ENCODE measurements at places on chromosomes 6 and 20. TPM values are rescaled to one million over a fixed set of nuclear protein-coding genes. Genes with fewer than 3 reads are reported as not detected.

DNA sequence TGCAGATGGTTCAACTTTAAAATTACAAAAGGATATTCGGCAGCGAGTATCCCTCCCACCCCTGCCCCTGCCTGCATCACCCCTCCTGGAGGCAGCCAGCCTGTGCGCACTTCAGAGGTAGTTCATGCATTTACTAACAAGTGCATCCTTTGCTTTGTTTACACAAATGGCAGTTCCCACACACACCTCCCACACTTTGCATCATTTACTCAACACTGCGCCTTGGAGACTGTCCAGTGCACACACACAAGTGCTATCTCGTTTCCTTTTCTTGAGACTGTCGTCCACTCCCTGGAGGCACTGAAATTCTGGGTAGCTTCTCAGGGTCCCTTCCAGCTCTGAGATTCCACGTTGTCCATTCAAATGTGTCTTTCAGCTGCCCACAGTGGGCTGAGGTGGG is 53.1 kb upstream of the VSX1 start:
- no peak for DNase-seq

SRMS gene
- not detected for total RNA-seq

DNA sequence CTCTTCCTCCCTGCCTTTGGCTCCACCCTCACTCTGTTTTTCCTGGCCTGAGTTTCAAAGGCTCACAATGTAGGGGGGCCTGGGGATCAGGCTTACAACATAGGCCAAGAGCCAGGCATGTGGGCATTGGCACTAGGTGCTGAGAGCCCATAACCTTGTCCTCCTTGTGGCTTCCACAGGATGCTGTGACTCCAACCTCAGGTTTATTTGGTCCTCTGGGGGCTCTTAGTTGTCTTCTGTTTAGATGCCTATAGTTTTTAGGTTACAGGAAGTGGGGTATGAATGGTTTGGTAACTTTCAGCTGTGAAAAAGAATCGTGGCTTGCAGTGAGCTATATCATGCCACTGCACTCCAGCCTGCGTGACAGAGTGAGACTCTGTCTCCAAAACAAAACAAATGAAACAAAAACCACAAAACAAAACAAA is 25.6 kb downstream of the MMP24 start:
- DNase-seq, result no peak

DNA sequence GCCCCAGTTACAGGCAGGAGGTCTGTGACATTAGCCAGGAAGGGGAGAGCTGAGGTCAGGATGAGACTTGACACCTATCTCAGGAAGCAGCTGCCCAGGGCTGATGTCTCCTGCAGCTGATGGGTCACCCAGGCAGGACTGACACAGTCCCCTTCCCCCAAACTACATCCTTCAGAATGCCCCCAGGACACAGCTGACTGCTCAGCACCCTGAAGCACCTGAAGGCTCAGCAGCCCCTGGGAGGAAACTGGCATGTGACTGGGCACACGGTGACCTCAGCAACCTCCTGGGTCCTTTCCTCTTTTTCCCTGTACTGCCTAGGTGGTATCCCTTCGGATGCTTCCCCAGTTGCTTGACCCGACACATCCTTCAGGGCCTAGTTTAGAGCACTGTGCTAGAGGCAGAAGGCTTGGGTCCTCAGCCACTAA is 1.9 kb downstream of the SDC4 start:
- peak; percentile 27 for DNase-seq

DNA sequence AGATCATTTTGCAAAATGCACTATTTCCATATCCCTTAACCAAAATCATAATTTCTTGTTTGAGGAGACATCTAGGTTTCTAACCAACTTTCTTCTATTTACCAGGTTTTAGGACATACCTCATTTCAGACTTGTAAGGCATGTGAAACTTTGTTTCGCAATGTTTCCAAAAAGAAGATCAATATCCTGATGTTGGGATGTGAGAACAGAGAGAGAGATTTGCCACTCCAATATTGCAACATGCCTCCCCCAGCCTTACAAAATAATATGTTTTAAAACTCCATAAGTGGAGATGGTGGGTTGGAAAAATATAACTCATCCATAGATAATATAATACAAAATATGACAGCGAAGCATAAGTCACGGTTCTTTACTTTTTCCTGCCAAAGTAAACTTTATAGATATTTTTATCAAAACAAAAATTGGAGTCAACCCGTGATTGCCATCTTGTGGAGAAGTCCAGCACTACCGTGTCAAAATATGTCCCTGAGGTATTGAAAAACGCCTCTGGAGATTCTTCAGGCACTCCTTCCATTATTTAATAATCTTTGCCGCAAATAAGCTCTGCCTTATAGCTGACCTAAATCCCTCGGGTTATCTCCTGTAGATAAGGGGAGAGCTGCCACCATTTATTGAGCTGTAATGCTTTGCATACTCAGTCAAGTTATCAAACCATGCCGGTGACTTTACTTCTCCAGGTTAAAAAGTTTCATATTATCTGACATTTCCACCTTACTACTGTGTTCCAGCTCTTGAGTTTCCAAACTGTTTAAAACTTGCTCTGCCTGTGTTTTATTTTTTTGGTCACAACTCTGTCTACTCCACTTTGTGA is 534.2 kb downstream of the HACE1 start:
- DNase-seq, result peak; percentile 45

FAM209B gene
- 0.33 TPM for total RNA-seq

DNA sequence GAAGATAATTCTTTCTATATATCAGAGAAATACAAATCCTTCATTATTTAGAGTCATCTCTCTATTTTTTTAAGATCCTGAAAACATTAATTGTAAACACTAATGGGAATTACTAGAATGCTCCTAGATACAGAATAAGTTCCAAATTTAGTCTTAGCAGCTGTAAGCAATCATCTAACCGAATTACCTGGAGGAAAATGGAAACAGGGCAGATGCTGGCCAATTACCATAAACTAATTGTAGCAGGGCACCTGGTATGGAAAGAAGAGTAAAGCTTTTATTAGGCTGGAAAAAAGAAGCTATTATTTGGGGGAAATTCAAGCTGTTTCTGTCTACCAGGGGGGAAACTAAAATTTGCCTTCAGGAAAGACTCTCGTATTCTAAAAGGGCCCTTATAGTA is 257.5 kb downstream of the MMUT start:
- DNase-seq, result no peak

NEDD9 gene
- 158 TPM for total RNA-seq

DNA sequence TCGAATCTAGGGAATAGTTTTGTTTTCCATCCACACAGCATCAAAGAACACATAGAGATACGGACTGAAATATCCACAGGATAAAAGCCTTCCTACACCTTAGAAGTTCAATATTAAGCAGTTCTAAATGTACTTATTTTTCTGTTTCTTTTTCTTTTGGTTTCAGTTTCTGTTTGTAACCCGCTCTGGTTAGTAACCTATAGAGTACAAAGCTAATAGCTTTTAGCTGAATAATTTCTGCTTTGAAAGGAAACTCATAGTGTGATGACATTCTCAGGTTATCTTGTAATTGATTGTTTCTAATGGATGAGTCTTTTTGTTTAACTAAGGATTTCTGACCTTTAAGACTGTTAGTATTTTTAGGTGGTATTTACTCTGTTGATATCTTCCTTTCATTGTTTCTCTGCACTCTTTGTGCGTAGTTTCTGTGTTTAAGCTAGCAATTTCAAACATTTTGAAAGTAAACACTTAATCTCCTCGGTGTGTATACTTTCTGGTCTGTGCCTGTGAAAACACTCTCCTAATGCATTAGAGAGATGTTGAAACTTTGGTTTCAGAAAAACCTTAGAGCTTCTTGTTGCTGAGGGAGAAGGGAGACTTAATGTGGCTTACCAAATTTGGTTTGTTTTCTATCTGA is 385.5 kb downstream of the HDGFL1 start:
- peak; percentile 19 for DNase-seq

FAM135A gene
- 15.7 TPM for total RNA-seq

HAO1 gene
- not detected for total RNA-seq

ASIP gene
- not detected for total RNA-seq

- DNase-seq, result peak; percentile 13
Measured at GRCh38 chr6:154619146-154619545, 108.7 kb upstream of the CNKSR3 start.

- DNase-seq, result no peak
Measured at GRCh38 chr6:125984311-125984710, 2.0 kb upstream of the TRMT11 start.

ZNF311 gene
- total RNA-seq, result 0.17 TPM

NKAPL gene
- 1.1 TPM for total RNA-seq

LAMA2 gene
- 0.74 TPM for total RNA-seq

- DNase-seq, result no peak
Measured at GRCh38 chr6:48027704-48028435, 83.1 kb downstream of the PTCHD4 start.

GRCh38 chr6:1111361-1111760 is 200.5 kb upstream of the FOXQ1 start:
- DNase-seq, result no peak

DNA sequence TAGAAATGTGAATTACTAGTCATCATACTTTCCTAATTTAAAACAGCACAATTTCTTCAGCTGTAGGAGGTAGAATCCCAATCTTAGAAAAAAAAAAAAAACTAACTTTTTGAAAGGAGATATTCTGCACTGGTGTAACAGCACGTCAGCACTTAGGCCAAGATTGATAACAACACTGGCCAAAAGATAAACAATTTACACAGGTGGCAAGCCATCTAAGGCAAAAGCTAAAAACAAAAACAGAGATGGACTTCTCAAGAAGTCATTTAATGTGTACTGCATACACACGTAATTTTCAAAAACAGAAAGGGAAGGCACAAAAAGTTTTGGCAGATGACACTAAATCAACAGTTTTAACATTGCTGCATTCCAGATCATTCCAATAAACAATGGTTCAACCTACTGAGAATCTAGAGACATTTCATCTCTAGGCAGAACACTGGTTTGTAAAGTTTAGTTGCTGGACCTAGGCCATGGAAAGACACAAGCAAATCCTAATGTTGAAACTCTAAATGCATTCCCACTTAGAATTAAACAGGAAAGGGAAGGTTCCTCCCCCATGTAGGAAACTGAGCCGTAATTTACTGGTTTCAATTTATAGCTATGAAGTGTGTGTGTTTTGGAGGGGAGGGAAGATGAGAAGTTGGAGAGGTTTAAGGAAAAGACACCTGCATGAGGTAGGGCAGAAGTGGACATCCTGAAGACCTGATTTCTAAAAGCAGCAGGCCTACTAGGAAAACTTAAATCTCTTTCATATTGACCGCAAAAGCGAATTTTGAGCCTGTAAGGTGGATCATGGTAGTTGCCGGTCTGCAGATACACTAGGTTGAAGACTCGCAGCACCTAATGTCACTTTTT is 1.3 kb downstream of the GCLC start:
- no peak for DNase-seq

LEMD2 gene
- total RNA-seq, result 58.5 TPM

KCNQ5 gene
- total RNA-seq, result not detected

DNA sequence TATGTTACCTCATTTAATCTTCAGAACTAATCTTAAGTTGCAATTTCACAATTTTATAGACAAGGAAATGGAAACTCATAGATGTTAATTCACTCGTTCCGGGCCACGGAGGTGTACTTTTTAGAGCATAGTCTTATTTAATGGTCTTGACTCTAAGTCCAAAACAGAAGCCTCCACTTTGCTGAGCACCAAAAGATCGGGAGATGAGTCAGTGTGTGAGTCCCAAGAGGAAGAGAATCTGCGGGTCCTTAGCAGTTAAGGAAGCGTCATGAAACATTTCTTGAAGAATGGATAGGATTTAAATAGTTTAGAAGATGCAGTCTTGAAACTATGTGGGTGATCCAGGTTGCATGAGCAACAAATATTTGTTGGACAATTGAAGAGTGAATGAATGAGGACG is 231.8 kb upstream of the QKI start:
- DNase-seq, result no peak

GRCh38 chr6:150046943-150047342 is 21.6 kb upstream of the RAET1L start:
- DNase-seq, result no peak

ARMC12 gene
- total RNA-seq, result 0.37 TPM

GRCh38 chr6:32837651-32838113 is 857 bp downstream of the TAP2 start:
- peak; percentile 17 for DNase-seq

CCN6 gene
- not detected for total RNA-seq
